ENCODE measurements at places on chromosomes 1 and 21.

DNA sequence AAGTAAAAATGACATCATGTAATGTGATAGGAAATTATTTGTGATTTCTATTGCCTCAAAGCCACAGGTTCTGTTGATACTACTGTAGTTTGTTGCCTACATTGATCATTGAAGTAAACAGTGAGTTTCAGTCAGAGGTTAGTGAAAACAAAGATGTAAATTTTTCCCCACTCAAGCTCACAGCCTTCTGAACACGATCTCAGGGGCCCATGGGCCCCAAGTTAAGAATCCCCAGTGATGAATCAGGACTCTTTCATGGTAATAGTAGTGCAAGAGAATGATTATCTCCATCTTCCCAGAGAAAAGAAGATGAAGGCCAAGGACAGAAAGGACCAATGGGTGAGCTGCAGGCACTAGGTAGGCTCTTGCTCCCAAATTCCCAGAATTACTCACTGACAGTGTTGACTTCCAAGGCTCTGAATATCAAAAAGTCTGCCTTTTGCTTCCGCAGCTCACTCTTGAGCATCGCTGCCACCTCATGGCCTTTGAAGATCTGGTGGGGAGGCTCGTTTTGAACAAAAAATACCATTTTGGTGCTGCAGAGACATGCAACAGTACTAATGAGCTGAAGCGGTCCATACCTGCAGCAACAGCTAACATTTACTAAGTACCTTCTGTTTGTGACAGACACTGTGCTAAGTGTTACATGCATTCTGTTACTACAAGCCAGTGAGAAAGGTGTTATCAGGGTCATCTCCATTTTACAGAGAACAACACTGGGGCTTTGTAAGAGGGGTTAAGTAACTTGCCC is 113.3 kb downstream of the KIAA0319L start:
- no peak for DNase-seq

- DNase-seq, result no peak
Observed at GRCh38 chr1:244409701-244410100, 42.0 kb downstream of the ADSS2 start.

DNA sequence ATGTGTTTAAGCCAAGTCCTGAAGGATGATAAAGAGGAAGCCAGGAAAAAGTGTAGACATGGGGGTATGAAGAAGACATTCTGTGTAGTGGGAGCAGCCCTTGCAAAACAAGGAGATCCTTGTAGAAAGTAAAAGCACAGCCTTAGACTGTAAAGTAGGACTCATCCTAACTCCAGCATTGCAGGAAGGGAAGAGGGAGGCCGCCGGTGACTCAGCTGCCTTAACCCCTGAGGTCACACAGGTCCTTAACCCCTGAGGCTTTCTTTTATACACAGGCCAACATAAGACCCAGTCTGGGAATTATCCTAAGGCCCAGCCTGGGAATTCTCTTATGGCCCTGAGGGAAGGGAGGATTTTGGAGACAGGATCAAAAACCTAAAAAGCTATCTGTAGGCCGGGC is 18.0 kb downstream of the PGM1 start:
- DNase-seq, result no peak

GRCh38 chr1:221381910-221382623 is 359.8 kb downstream of the DUSP10 start:
- DNase-seq, result no peak

DNA sequence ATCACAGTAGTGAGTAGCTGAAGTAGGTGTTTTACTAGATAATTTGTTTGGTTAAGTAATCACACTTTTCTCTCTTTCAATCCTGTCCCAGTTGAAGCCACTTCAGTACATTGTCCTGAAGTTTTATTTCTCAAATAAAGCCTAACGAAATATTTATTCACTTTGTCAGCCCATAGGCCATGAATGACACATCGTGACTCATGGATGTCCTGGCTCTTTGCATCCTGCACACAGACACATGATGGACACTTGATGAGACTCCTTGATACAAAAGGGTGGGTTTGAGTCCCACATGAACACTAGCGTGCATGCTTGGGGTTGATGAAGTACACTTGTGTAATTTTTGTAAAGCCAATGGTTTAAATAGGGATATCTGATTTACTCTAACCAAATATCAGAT is 22.7 kb upstream of the LAMC2 start:
- DNase-seq, result no peak

DNA sequence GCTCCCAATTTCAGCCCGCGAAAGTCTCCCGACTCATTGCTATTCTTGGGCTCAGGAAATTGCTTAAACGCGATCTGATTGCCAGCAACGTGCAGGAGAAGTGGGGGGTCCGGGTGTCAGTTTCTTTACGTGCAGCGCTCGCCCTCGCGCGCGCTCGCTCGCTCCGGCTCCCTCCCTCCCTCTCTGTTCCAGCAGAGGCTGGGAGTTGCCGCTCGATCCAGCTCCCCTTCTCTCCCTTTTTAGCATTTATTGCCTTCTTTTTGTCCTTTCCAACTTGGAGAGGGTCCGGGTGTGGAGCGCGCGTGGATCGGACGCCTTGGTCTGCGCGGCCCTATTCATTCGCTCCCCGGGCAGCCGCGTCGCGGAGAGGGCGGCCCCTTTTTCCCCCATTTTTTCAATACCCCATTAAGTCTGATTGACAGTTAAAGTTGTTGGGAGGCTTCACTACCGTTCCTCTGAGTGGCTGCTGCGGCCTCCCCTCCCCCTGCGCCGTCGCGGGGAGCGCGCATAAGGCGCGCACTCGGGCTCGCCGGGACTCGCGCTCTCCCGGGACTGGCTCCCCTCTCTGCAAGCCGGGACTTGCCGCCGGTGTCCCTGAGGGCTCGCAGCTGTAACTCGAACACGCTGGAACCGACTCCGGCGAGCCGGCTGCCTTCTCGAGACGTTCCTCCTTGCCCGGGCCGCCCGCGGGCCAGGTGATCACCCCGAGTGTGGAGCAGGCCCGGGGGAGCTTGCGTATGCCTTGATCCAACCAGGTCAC is at the start of gene DHRS3:
Gene DHRS3 (minus strand): TSS at position 310 of the 760 bp plus-strand sequence. CDS start 862 bp downstream, outside the sequence.
- DNase-seq, result peak; percentile 40

- no peak for DNase-seq
Observed at GRCh38 chr1:205665201-205666045, 14.9 kb downstream of the SLC45A3 start.

- DNase-seq, result no peak
Observed at GRCh38 chr1:115492880-115493279, 148.9 kb upstream of the VANGL1 start.

DNA sequence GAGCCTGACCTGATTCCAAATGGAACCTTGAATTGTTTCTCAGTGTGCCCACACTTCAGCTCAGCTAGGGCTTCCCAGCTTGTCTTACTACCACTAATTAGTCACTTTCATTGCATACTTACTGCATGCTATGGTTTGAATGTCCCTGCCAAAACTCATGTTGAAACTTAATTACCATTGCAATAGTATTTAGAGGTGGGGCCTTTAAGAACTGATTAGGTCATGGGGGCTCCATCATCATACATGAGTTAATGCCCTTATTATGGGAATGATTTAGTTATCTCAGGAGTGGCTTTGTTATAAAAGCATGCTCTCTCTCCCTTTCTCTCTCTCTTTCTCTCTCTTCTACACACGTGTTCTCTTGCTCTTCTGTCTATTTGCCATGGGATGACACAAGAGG is 68.3 kb downstream of the NENF start:
- no peak for DNase-seq

DNA sequence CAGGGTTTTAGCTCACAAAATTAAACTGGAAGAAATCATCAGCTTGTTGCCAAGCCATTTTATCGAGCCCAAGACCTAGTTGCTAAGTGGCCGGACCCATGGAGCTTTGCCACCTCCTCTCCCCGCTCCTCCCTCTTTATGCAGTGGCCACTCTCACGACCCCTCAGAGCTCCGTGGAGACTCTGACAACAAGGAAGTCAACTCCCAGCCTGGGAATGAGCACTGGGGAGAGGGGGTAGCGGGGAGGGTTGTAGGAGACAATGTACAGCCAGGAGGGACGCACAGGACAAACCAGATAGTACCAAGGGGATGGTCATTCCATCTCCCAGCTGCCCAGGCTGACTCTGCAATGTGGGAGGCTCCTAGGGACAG is 250.9 kb downstream of the SIPA1L2 start:
- no peak for DNase-seq

DNA sequence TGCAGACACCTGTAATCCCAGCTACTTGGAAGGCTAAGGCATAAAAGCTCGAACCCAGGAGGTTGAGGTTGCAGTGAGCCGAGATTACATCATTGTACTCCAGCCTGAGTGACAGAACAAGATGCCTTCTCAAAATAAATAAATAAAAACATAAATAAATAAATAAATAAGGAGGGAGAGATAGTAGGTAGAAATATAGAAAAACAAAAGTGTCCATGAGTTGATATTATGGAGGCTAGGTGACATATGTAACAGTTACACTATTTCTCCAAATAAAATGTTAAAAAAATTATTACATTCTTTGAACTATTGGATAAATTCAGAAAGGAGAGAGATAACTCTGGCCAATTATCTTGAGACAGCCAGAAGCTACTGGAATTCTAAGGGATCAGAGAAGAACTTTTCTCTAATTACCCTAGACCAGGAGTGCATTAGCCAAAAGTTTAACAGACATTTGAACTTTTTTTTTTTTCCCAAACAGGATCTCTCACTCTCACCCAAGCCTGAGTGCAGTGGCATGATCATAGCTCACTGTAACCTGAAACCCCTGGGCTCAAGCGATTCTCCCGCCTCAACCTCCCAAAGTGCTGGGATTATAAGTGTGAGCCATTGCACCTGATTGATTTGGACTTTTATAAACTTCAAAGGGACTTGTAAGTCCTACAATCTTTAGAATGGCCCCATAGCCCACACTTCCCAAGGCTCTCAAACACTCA is 17.6 kb downstream of the SYNJ1 start:
- DNase-seq, result no peak

DNA sequence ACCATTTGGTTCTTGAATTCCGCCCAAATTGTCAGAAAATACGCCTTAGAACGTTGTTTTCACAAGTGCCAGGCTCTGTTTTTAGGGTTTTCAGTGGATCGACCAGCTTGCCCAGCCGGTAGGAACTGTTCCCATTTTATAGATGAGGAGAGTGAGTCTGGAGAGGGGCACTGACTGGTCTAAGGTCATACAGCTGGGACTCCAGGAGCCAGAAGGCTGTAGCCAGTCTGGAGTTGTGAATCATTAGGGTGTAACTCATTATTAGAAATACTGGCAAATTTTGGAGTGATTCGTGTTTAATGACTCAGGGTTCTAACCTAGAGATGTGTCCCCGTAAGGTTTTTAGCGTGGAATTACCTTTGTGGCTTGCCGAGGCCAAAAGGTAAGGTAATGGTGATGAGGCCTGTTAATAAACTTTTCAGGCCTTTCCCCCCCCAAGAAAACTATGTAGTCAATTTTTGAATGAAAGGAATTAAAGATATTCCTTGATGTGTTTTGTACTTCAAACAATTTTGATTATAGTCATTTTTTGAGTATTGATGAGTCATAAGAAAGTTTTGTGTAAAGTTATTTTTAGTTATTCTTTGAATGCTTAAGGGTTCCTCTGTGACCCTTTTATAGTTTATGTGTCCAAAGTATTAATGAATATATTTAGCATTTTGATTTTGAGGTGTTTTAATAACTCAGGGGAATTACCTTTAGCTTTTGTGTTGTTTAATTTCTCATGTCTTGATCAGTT is 2.1 kb downstream of the DYRK1A start:
- no peak for DNase-seq

GRCh38 chr1:164688791-164689190 is 129.8 kb downstream of the PBX1 start:
- no peak for DNase-seq

- DNase-seq, result no peak
Observed at GRCh38 chr1:212260557-212261355, 24.5 kb upstream of the PPP2R5A start.

DNA sequence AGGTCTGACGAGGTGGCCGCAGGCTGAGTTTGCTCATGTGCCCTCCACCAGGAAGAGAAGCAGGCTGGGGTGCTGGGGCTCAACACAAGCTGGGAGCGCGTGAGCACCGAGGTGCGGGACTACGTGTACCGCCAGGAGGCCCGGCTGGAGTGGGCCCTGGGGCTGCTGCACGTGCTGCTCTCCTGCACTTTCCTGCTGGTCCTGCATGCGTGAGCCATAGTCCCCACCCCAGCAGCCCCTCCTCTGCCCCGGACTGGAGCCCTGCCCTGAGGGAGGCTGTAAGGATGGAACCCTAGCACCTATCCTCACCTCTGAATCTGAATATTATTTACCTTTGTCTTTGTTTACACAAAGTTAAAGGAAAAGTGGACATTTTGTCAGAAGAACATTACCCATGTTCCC is 7.8 kb upstream of the ADAM15 start:
- DNase-seq, result no peak

- DNase-seq, result no peak
Observed at GRCh38 chr1:160018900-160019299, 12.9 kb downstream of the PIGM start.

- no peak for DNase-seq
Observed at GRCh38 chr1:239616673-239617072, 230.3 kb downstream of the CHRM3 start.

DNA sequence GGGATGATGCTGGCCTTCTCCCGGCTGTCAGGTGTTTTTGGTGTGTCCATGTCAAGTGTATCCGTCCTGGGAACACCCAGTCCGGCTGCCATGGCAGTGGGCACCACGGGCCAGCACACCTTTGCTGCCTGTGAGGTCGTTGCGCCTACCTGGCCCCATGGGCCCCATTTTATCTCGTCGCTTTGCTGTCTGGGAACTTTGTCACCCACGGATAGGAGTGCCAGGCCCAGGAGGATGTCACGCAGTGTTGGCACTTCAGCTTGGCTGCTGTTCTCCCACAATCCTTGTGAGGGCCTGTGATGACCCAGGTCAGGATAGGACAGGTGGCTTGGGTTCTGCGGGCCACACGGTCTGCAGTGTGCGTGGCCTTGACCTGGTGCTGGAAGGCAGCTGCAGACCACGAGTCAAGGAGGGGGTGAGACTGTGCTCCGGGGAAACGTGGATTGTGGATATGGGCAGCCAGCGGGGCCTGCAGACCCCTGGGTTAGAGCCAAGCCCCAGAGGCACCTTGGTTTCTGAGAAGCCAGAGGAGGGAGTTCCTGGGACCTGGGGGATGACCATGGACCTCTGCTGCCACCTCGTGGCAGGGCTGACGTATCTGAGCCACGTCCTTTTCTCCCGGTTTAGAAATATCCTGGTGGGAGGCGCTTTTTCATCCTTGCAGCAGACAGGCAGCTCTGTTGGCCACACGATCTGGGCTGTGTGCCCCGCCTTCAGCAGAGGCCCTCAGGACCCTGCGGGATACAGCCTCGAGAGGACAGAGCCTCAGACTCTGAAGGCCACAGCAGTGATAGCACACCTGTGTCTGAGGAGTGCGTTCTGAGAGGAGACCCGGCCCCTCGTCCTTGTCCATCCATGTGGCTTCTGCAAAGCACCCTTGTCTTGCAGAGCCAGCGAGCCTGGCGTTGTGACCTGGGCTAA is 161.1 kb upstream of the COL6A1 start:
- peak; percentile 50 for DNase-seq

- DNase-seq, result no peak
Observed at GRCh38 chr1:58282623-58283387, 263.7 kb downstream of the OMA1 start.

- DNase-seq, result no peak
Observed at GRCh38 chr1:163980394-163980793, 578.6 kb upstream of the PBX1 start.

DNA sequence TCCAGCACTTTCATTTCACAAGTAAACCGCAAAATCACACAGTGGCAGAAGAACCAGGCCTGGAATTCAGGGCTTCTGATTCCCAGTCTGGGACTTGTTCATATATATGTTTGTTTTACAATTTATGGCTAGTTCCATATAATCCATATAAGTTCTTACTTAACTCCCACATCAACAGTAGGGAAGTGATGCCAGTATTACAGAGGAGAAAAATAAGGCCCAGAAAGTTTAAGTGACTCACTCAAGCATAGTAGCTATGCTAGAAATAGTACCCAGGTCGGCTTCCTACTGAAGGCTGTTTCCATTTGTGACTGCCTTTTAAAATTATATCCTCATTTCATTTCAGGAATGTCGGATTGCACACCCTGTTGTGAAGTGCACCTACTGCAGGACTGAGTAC is 1.4 kb downstream of the FAM76A start:
- no peak for DNase-seq

Data from stimulated activated CD8-positive, alpha-beta memory T cell treated with anti-CD3 and anti-CD28 coated beads, Interleukin-2, amount 100 ng/mL, for 1 hour (primary cell).